ENCODE measurements at places on chromosomes 7 and 10.

DNA sequence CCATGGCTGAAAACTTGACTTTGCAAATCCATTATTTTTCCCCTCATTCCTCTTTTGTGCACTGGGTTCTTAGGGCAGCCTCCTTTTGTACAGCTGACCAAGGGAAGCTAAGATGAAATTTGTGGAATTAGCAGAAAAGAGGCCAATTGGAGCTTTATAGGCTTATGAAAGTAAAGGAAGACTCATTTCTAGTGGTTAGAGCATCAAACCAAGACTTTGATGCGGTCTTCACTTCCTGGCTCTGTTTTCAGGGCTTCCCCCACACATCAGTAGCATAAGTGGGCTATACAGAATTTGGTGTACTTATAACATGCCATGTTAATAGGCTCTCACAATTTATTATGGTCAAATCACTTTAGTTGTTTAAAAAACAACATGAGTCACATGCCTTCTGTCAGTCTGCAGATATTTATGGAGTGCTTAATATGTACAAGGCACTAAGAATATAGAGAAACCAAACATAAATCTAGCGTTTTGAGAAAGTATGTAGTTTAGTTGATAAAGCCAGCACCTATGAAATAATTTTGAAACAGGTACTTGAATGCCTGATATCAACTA lies 5.7 kb downstream of the AUTS2 start:
- DNase-seq: no peak

GRCh38 chr7:84149573-84149972 lies 45.0 kb downstream of the SEMA3A start:
- DNase-seq: peak; percentile 21

- DNase-seq: no peak
Observed at GRCh38 chr7:28160551-28160991, 20.0 kb downstream of the JAZF1 start.

DNA sequence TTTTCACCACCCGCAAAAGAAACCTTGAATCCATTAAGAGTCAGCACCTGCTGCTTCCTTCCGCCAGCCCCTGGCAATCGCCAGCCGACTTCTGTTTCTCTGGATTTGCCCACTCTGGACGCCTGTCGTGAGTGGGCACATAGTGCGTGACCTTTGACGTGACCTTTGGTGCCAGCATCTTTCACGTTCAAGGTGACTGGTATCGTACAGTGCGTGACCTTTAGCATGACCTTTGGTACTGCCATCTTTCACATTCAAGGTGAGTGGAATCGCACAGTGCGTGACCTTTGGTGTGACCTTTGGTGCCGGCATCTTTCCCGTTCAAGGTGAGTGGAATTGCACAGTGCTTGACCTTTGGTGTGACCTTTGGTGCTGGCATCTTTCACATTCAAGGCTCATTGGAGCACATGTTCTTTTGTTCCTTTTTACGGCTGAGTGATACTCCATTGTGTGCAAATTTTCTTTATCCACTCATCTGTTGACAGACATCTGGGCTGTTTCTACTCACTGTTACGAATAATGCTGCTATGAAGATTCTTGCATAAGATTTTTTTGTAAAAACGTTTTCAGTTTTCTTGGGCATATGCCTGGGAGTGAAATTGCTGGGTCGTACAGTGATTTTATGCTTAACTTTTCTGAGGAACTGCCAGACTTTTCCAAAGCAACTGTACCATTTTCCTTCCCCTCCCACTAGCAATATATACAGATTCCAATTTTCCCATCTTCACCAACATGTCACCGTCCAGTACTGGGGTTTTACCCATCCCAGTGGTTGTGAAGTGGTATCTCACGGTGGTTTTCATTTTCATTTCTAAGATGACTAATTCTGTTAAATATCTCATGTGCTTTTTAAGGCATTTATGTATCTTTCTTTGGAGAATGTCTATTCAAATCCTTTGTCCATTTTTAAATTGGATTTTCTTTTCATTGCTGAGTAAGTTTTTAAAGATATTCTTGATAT lies 145.3 kb downstream of the DIP2C start:
- DNase-seq: no peak

DNA sequence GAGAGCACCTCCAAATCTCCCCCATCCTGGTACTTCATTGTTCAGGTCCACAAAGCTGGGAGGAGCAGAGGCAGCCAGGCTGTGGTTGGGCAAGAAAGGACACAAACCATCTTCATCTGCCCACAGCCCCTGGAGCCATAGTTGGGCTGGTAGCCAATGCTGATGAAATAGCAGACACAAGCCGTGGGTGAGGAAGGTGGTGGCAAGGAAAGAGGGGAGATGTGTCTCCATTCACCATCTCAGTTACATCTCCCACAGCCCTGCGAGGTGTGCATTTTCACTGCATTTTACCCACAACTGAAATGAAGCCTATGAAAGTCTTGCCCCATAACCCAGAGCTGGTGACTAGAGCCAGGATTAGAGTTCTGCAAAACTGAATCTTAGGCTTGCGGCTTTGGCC lies 35.0 kb downstream of the PIK3AP1 start:
- no peak for DNase-seq

DNA sequence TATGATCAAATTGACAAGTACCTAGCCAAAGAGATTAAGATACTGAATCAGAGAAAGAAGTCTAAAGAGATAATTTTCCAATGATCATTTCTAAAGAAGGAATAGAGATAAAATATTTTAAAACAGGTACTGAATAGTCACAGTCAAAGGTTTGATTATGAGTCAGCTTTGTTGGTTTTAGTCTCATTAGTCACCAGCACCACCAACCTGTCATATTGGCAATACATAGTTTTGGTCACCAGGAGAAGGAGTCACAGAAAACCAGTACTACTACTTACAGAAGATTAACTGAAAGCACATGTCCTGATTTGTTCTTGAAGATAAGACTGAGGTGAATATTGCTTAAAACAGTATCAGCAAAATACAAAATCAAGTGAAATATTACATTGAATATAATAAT lies 34.6 kb downstream of the ZEB1 start:
- DNase-seq: no peak
